ENCODE measurements at places on chromosomes 13 and 19. TPM values are rescaled to one million over a fixed set of nuclear protein-coding genes. Genes with fewer than 3 reads are reported as not detected.

GRCh38 chr13:50001287-50001686 is 4.4 kb downstream of the TRIM13 start:
- no peak for DNase-seq

GRCh38 chr13:25400925-25401324 is 29.2 kb downstream of the ATP8A2 start:
- DNase-seq = no peak

GRCh38 chr19:46115396-46116106 is 8.9 kb downstream of the IGFL3 start:
- DNase-seq = no peak

Gene ZNF625
- total RNA-seq = 8.7 TPM

DNA sequence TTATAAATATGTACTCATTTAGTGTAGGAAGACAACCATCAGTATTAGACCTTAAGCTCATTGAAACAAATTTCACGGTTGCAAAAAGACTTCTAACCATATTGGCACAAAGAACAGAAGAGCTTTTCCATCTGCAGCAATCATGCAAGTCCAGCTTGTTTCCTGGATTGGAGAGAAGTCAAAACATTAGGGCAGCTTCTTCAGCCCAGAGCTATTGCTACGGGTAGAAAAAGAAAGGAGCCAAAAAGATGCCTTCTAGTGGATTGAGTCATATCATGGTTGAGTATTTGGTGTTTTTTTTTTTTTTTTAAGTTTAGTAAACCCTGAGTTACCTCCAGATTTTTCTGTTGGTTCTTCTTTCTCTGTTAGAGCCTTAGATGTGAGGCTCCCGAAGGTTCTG is 99.8 kb downstream of the WDFY2 start:
- DNase-seq = no peak
